Naive thymus-derived CD8-positive, alpha-beta T cell (primary cell): ENCODE measurements at places on chromosomes 1 and 21.

DNA sequence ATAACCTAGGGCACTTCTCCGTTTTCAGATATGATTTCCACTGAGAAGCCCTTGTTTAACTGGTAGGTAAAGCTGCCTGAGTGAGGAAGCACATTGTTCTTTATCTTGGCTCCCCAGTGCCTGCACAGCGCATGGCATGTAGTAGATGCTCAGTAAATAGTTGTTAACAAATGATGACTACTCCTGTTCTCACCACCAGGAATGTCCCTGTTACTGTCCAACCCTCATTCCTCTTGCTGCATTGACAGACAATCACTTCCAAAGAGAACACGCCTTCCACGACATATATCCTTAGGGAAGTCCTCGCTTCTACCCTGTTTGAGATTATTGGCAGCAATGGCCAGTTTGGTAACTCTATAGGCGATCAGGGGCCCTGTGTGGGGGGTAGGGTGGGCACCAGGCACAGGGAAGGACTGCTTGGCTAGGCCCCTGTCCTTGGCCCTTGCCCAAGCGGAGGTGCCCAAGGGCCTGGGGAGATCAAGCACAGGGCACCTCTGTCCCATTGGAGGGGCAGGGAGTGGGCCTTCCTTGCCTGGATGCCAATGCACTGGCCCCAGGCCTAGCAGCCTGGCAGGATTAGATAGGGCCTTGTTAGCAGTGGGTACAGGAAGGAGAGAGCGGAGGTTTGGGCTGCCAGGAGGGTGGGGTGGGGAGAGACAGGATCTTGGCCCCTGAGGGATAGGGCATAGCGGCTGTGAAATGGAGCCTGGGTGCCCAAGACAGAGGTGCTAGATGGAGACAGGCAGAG, 10.2 kb downstream of the NES start:
- DNase-seq: no peak

GRCh38 chr1:73749996-73750395, 448.0 kb downstream of the LRRIQ3 start:
- no peak for DNase-seq

- DNase-seq: no peak
Observed at GRCh38 chr1:237429252-237429651, 387.3 kb downstream of the RYR2 start.

DNA sequence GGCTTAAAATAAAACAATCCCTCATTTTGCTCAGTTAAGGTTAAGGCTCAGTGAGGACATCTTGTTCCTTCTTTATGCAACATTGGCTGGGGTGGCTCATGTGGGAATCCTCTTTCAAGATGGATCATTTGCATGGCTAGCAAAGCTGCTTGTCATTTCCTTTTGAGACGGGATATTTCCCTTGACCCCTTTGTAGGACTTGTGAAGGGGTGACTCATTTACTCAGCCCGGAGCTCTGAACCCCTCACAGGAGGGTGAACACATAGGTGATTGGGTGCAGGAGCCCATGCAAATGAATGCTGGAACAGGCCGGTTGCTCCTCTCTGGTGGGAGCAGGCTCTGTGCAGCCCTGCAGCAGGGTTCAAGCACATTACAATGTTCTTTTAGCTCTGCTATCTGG, 15.8 kb upstream of the C8A start:
- no peak for DNase-seq
